ENCODE measurements at places on chromosomes 11 and 22. TPM values are rescaled to one million over a fixed set of nuclear protein-coding genes. Genes with fewer than 3 reads are reported as not detected.

GRCh38 chr22:36193171-36193570 is 8.4 kb downstream of the APOL4 start:
- DNase-seq = no peak

DNA sequence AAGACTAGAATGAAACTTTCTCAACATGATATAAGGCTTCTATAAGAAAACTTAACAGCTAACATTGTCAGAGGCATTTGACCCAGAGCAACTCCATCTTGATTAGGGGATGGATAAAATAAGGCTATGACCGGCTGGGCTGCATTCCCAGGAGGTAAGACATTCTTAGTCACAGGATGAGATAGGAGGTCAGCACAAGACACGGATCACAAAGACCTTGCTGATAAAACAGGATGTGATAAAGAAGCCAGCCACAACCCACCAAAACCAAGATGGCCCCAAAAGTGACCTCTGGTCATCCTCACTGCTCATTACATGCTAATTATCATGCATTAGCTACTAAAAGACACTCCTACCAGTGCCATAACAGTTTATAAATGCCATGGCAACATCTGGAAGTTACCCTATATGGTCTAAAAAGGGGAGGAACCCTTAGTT is 135.2 kb downstream of the TTC28 start:
- peak; percentile 1 for DNase-seq

GRCh38 chr11:94924612-94925011 is 48.7 kb downstream of the CWC15 start:
- DNase-seq = no peak

DNA sequence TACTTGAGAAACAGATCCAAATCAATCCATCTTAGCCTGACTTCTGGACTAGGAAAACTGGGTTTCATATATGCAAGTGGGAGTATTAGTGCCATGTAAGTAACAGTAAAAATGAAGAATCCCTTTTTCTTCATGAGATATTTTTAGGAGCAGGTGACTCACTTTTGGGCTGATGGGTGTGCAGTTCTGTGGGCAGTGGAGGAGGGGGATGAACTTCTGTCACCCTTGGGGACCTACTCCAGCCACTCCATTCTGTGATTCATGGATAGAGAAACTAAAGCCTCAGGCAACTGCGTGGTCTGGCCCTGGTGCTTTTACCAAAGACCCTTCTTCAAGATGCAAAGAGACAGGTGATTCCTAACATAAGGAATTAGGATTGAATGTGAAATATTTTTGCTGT is 208.6 kb upstream of the NARS2 start:
- no peak for DNase-seq

GRCh38 chr22:43304831-43305590 is 38.2 kb downstream of the SCUBE1 start:
- DNase-seq = no peak

DNA sequence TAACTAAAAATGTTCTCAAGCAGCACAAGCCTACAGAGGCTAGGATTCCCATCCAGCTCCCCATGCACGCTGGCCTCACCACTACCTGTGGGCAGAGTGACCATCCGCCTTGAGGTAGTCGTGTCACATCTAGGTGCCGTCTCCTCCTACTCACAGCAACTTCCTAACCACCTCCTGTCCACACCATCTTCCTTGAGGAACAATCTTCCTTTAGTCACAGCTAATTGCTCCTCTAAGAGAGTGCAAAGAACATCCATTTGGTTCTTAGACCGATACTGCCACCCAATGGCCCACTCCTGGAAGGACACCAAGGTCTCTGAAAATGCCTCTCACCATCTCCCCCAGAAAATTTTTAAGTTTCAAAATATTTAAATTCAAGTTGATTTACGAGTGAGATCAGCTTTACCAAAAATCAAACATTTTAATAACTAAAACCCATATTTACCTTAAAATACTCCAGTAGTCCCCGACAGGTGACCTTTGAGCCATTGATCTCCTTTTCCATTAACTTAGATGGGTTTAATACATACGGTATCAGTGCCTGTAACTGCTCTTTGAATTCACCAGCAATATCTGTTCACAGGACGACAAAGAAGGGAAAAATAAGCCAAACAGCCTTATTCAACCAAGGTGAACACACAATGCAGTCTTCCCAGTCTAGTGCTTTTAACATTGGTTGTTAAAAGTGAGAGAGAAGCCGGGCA is 21.7 kb upstream of the PLAAT3 start:
- DNase-seq = peak; percentile 80

DNA sequence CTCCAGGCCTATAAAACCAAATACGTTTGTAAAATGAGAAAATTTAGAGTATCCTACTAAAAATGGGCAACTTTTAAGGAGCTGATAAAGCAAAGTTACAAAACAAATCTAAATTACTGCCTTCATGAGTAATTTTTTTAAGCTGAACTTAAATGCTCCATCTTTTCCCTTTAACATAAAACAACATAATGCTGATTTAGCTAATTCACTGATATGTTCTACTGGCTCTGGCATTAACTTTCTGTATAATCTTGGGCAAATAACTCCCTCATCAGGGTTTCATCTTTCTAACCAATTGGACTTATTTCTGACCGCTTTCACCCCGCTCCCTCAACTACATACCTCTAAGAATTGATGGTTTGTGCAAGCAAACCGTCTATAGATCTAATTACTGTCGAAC is 362 bp downstream of the OR10A3 start:
- no peak for DNase-seq

- DNase-seq = no peak
These were observed 266.6 kb downstream of the CADM1 start for GRCh38 chr11:115237578-115237977.

DNA sequence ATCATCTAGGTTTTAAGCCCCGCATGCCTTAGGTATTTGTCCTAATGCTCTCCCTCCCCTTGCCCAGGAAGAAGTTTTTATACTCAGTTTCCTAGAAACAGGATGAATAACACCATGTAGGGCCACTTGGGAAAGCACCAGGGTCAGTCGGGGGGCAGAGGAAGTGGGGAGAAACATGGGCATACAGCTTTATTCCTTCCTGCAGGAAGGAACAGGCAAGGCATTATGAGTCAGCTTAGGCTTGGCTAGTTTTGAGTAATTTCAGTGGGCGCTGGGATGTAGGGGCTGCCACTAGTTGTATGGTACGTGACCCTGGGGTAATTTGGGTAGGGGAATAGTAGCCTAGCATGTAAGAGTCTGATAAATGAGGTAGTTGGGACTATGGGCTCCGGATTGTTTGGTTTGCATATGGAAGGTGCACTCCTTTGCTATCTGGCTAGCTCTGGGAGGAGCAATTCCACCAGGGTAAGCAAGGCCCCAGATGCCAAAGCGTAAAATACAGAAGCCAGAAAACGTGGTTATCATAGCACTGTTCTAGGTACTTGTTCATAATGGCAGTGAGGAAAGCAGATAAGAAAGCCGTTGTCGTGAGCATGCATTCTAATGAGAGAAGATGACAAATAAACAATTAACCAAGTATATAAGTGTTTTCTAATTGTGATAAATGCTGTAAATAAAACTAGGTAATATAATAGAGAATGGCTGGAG is 24.8 kb downstream of the ACER3 start:
- peak; percentile 62 for DNase-seq

GRCh38 chr22:49204599-49205482 is 622.8 kb downstream of the BRD1 start:
- DNase-seq = no peak

- no peak for DNase-seq
These were observed 4.4 kb downstream of the C11orf86 start for GRCh38 chr11:66979336-66979980.

DNA sequence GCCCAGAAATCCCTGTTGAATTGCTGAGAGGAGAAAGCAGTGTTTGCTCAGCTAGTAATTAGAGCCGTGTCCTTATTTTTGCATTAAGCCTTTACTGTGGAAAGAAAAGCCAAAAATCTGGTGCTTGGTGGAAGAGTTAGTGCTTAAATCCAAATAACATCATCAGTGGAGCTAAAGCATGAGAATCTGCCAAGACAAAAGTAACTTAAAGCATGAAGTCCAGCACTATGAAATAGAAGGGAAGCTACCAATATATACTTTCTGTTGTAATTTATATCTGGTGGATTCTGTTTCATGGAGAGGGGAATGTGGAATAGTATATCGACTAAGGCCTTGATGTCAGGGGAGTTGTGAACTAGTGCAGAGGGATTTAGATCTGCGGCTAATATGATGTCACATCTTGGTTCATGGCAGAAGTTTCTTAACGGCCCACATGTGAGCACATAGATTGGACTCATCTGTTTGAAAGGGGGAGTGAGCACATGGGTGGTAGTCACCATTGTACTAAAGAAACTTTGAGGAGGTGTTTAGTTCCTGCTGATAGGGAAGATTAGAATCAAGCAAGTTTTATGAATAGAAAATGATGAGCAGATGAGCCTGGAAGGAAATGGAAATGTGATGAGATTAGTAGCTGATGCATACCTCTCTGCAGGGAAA is 224.4 kb upstream of the MTNR1B start:
- no peak for DNase-seq

DNA sequence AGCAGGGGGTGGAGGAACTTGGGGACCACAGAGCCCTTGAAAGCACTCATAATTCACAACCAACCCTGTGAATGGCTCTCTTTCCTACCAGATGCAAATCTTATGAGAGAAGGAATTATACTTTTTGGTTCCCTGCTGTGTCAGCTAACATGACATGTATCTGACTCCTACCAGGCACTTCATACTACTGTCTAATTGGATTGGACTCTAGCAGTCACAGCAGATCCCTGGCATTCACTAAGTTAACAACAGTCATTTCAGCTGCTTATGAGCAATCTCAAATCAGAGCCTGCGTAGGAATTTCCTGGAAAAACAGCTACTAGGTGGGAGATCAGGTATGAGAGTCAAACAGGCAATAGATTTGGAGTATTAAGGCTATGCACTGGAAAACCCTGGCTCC is 11.1 kb upstream of the ENDOD1 start:
- DNase-seq = no peak

DNA sequence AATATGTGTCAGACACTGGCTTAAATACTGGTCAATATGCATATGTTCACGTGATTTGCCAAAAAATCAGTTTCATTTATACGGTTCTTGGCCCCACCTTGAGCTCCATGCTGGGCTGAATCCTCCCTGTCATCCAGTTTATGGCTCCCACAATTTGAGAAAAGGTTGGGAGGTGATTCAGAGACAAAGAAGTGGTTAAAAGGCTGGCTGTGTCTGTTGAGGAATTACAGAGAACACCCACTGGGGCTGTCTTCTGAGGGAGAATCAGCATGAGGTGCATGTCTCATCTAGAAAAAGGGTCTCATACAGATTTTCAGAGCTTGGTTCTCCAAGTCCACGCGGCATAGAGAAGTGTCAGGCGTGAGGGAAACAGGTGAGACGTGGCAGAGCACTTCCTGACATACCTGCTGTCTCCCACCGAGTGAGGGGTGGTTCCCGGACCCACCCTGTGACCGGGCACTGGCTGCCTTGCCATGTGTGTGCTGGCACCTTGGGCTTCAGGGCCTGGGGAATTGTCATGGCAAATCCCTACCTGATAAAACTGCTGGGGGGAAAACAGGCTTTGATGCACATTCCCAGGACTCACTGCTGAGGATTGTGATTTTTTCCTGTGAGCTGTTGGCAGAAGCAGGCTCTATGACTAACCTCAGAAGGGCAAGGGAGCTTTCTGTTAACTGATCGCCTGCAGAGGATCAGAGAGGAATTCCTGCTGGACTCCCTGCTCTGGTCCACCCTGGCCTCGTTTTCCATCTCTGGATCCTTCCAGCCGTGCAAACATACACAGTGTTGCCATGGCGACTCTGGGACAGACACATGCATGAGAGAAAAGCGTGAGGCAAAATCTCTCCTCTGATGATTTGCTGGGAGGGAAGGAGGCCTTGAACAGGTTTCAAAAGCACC is 223.6 kb downstream of the ADAMTS15 start:
- DNase-seq = no peak

DNA sequence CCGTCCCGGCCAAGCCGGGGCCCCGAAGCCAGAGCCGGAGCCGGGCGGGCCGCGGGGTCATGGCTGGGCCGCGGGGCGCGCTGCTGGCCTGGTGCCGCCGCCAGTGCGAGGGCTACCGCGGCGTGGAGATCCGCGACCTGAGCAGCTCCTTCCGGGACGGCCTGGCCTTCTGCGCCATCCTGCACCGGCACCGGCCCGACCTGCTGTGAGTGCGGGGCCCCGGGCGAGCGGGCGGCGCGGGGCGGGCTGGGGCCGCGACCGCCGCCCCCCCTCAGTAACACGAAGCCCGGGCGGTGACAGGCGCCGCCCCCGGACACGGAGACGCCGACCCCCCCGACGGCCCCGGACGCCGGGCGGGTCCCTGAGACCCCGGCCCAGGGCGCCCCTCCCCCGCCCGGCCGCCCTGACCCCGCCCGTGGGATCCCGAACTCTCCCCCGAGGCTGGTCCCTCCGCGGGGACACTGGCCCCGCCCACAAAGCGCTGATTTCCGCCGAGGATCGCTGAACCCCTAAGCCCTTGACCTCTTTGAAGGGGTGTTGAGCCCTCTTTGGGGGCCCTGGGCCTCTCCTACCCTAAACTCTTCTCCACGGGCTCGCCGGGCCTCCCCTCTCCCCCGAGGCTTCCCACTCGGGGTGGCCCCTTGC is 389 bp downstream of the MICALL1 start:
- DNase-seq = peak; percentile 40

- no peak for DNase-seq
These were observed 102.7 kb downstream of the FAR1 start for GRCh38 chr11:13771151-13771550.

DNA sequence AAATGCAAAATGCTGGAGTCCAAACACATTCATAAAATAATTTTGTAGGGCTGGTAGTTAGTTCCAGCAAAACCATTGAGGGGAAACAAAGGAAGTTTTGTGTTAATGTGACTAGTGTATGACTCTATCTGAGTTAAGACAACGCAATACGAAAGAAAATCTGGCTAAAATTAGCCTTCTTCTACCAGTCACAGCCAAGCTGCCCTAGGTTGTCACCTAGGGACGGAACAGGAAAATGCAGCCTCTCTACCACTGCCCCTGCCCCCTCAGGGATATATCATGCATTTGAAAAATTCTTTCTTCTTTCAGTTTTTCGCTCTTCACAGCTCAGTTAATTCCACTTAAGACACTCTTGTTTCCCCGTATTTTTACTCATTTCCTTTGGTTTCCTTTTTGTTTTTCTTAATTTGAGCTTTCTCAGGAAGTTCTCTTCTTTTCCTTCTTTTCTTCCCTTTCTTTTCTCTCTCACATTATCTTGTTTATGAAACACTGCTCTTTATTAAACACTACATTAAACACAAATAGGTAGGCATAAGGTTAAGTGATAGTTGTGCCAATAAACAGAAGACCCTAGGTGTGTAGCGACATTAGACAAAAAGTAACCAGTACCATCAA is 30.6 kb downstream of the KIRREL3 start:
- DNase-seq = peak; percentile 47

GRCh38 chr22:36008131-36008530 is 20.5 kb downstream of the RBFOX2 start:
- no peak for DNase-seq

GRCh38 chr11:76231121-76231738 is 24.9 kb upstream of the WNT11 start:
- DNase-seq = no peak

- no peak for DNase-seq
These were observed 92.3 kb downstream of the MORC2 start for GRCh38 chr22:30876221-30876751.

CRYBB3 gene
- 1.8 TPM for total RNA-seq

APOBEC3G gene
- 16.1 TPM for total RNA-seq

KCNK4 gene
- not detected for total RNA-seq

BTBD18 gene
- not detected for total RNA-seq

TSGA10IP gene
- not detected for total RNA-seq

CSRP3 gene
- not detected for total RNA-seq

RIMBP3C gene
- total RNA-seq = not detected

SHISAL1 gene
- total RNA-seq = not detected

ZP1 gene
- total RNA-seq = not detected

Measured in Calu3 (cell line).